ENCODE measurements at places on chromosomes 12 and 14.

GRCh38 chr12:49541911-49542505, 3.2 kb downstream of the KCNH3 start:
- no peak for DNase-seq

GRCh38 chr12:31599053-31599452, 8.1 kb upstream of the DENND5B start:
- DNase-seq = no peak

DNA sequence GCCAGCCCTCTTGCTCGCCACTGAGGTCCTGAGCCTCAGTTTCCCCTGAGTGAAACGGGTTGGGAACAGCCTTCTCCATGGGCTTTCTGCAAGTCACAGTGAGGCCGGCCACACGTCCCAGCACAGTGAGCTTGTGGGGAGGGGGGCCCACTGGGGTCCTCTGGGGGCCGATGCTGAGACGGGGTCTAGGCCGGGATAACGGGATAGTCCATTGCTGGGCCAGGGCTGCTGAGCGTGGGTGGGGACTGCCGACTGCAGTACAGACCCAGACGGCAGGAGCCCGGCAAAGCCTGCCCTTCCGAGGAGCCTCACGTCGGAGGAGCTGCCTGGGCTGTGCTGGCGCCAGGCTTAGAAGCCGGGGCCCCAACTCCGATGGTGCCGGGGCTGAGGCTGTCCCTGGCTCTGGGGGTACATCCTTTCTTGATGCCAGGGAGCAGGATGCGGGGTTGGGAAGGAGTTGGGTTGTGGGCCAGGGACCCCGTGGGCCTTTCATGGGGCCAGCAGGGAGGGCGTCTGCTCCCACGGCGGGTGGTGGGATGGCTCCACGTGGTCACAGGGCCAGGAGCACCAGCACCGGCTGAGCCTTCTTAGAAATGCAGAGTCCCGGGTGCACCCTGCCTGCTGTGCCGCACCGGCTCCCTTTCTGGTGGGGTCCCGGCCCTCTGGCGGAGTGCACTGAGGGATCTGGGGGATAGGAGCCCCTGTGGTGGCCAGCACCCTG, 24.2 kb downstream of the NOC4L start:
- no peak for DNase-seq

GRCh38 chr14:95984206-95984605, 55.0 kb upstream of the C14orf132 start:
- DNase-seq = no peak

- DNase-seq = peak; percentile 23
Observed at GRCh38 chr12:45235087-45236025, 19.5 kb downstream of the ANO6 start.

- no peak for DNase-seq
Observed at GRCh38 chr12:65828711-65829339, 4.5 kb downstream of the HMGA2 start.

GRCh38 chr12:68750506-68750905, 4.5 kb downstream of the SLC35E3 start:
- no peak for DNase-seq

GRCh38 chr14:96951511-96951910, 154.3 kb downstream of the VRK1 start:
- DNase-seq = no peak

- DNase-seq = no peak
Observed at GRCh38 chr14:90976101-90976500, 84.3 kb downstream of the RPS6KA5 start.

GRCh38 chr12:94795520-94795919, 145.2 kb upstream of the TMCC3 start:
- DNase-seq = no peak

- DNase-seq = no peak
Observed at GRCh38 chr14:52106840-52107239, 38.0 kb upstream of the NID2 start.

DNA sequence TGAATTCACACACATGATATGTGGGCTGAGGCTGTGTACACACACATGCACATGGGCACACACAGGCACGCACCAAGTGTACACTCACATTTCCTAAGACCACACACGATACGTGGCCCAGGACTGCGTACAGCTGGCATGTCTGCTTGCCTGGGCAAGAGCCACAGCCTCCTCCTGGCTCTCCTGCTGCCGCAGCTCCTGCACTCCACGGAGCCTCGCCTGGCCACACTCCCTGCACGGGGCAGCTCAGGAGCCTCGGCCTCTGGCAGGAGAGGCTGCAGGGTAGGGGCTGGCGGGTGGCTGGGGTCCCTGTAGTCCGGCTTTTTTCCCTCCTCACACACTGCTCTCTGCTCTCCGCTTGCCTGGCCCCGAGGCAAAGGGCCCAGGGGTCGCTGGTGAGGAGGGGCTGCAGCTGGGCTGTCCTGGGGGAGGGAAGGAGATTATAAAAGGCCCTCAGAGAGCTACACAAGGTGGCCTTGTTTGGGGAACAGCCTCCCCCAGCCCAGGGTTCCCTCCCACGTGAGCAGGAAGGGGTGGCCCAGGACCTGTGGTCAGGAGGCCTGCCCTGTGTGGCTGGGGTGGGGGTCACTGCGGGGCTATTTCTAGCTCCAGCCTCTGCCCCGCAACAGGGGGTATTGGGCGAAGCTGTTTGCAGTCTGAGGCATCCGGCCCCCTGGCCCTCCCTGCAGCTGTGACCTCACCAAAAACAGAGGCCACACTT, 89.0 kb upstream of the SFSWAP start:
- no peak for DNase-seq

DNA sequence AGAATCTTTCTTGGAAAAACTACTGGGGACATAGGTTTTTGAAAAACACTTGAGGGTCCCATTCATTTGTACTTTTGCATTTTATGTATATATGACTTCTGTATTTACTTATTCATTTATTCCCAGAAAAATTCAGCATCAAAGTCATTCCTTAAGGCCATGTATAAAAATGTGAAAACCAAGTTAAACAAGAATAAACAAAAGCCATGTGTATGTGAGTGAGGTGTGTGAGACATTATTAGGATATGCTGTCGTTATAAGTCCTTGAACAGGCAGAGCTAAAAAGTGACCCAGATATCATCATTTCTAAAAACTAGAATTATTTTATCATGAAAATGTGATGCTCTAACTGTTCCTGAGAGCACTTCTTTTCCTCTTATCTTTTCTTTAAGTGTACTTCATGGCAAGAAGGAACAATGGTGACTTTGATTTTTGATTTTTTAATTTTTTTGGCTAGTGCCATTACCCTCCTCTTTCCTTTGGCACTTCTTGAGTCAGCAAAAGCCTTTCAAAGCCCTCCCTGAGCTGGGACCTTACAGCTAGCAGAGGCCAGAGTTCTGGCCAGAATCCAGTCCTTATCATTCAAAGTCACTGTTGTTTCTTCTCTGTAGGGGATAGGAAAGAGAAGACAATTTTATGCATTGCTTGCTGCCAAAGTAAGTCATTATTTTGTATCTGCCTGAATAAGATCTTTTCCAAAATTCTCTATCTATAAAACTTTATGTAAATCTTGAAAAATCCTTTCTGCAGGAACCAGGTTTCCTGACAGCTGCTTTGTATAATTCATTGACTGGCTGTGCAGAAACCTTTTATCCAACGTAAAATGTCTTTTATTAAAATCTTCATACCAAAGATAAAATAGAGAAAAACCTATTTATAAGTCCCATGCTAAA, 419.7 kb upstream of the PRICKLE1 start:
- no peak for DNase-seq

GRCh38 chr14:21506557-21506956, 4.6 kb downstream of the METTL3 start:
- no peak for DNase-seq

DNA sequence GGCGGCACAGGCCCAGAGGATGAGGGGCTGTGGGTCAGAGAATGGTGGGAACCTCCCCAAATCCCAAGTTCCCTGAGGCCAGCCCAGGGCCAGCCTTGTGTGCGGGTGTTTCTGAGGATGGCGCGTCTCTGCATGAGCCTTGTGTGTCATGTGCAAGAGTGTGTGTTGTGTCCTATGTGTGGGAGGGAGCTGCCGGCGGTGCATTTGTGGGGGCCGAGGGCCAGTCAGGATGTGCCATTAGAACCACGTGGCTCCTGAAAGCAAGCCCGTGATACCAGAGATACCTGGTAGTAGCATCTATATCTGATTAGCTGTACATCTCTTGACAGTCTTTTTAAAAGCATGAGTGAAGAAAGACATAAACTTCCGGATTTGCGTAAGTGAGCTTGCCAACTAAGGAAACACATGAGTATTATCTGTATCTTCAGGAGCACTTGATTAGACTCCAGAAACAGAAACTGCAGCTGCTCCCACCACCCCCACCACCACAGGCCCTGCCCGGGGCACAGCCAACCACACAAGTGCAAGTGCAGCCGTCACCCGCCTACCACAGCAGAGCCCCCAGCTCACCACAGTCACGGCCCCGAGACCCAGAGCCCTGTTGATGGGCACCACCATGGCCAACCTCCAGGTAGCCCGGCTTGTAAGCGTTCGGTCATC, 19.2 kb downstream of the DDX51 start:
- DNase-seq = no peak

DNA sequence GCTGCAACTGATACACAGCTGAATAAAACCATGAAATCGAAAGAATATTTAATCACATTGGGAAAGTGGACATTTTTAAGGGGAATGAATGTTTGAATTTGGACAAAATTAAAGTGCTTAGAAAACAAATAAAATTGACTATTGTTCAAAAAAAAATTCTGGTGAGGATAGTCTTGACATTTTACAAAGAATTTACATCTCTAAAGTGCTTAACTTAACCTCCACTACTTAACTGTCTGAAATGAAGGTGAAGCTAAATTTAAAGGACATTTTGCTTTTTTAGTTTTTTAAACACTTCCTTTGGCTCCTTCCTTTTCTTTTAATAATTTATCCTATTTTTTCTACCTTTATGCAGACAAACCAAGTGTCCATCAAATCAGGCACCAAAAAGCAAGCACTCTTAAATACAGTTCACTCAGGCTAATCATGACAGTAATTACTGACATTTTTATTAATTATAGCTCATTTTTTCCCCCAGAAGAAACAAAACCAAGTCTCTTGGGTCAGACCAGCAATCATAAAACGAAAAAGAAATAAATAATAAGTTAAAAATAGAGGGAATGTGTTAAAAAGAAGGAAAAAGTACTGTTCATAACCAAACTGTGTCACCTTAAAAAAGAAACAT, 5.7 kb upstream of the CCND2 start:
- no peak for DNase-seq

- DNase-seq = no peak
Observed at GRCh38 chr12:22530-23201, 43.9 kb upstream of the IQSEC3 start.
